ENCODE measurements at places on chromosomes 11 and 22. TPM values are rescaled to one million over a fixed set of nuclear protein-coding genes. Genes with fewer than 3 reads are reported as not detected.

The HEPHL1 gene
- not detected for total RNA-seq

GRCh38 chr22:35324067-35324466 is 24.4 kb downstream of the TOM1 start:
- no peak for DNase-seq
- H3K27ac ChIP-seq = no peak overlapping the region
- no peaks in the 10 kb centered on the region for H3K27me3 ChIP-seq
- peaks cover 32% of the 10 kb centered on the region for H3K36me3 ChIP-seq
- H3K4me3 ChIP-seq = no peak overlapping the region
- H3K4me1 ChIP-seq = no peaks in the 10 kb centered on the region

DNA sequence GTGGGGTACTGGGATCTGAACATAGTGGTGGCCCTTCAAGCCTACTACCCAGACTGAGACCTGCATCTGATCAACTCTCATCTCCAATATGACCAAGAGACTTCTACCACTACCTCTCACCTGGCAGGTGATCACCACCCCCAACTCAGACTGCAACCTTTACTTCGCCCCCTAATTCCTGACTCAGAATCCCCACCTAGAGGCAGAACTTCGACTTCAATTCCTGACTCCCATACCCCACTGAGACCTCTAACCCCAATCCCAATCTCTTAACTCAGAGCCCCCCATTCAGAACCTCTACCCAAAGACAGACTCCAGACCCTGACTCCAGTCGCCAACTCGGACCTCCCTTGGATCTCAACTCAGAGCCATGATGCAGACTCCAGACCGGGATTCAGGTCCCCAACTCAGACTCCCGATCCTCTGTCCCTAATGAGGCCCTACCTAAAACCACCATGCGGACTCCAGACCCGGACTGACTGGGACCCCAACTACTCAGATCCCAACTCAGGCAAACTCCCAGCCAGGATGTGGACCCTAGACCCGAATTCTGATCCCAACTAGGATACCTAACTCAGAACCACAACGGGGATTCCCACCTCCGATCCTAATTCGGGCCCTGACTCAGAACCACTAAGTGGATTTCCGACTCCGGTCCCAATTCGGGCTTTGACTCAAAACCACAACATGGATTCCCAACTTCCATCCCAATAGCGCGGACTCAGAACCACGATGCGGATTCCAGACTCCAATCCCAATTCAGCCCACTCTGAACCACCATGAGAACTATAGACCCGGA is 1.2 kb downstream of the KCNQ1OT1 start:
- DNase-seq = peak; percentile 11
- no peak overlapping the region for H3K27ac ChIP-seq
- no peaks in the 10 kb centered on the region for H3K27me3 ChIP-seq
- H3K4me1 ChIP-seq = peaks cover 19% of the 10 kb centered on the region

- no peaks in the 10 kb centered on the region for H3K36me3 ChIP-seq
- no peaks in the 10 kb centered on the region for H3K27me3 ChIP-seq
- H3K27ac ChIP-seq = no peak overlapping the region
- no peak for DNase-seq
- no peaks in the 10 kb centered on the region for H3K4me1 ChIP-seq
Measured at GRCh38 chr11:76592025-76592914, 78.3 kb downstream of the LRRC32 start.

GRCh38 chr11:120306519-120307242 is 18.4 kb upstream of the TLCD5 start:
- H3K27ac ChIP-seq = no peak overlapping the region
- no peak overlapping the region for H3K4me3 ChIP-seq
- no peaks in the 10 kb centered on the region for H3K36me3 ChIP-seq
- H3K4me1 ChIP-seq = no peaks in the 10 kb centered on the region
- H3K27me3 ChIP-seq = no peaks in the 10 kb centered on the region

DNA sequence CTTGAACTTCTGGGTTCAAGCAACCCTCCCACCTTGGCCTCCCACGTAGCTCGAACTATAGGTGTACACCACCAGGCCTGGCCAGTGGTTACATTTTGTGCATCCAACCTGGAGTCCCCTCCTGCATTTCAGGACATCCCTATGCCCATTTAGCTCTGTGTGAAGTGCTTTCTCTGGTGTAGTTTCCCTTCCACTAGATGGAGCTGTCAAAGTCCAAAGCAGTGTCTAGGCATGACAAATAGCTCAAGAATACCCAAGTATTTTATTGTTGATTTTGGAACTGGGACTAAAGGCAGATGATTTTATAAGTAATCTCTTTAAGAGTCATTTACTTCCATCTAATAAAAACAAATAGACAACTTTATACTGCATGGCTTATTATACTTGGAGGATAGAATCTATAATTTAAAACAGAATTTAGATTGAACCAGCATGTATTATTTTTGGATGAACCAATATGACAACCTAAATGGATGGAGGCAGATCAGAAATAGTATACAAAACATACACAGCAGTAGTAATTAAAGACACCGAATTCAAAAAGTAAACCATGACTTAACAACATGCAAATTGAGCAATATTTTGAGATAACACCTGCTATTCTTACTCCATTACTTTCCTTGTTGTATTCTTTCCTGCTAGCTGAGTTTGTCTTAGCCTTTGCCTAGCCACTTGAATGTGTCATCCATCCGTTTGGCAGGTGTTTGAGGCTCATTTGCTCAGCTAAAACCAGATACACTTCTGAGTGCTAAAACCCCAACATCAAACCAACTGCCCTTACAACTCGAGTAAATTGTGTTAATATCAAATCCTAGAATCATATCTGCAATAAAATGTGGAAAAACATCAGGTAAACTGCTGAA is 37.7 kb downstream of the EIF4ENIF1 start:
- H3K36me3 ChIP-seq = no peaks in the 10 kb centered on the region
- DNase-seq = peak; percentile 25
- H3K27me3 ChIP-seq = no peaks in the 10 kb centered on the region
- H3K4me3 ChIP-seq = no peak overlapping the region
- H3K4me1 ChIP-seq = no peaks in the 10 kb centered on the region
- peak overlapping the region; percentile 14 for H3K27ac ChIP-seq

DNA sequence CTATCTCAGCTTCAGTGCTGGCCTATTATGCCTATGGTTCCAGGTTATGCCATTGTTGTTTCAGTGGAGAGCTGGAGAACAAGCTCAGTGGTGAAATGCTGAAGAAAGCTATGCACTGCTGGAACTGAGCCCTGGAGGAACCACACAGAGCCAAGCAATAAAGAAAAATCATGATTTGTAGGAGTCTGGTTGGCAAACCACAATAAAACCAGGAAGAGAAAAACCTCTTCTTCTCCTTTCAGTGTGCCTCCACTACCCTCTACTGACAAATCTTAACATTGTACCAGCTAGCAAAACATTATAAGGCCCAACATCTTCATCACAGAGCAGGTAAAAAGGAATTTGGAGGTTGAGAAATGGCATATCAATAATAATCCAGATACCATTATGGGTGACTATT is 5.3 kb downstream of the OR51F2 start:
- no peak for DNase-seq
- H3K4me3 ChIP-seq = no peak overlapping the region
- H3K27me3 ChIP-seq = no peaks in the 10 kb centered on the region
- no peaks in the 10 kb centered on the region for H3K4me1 ChIP-seq
- no peaks in the 10 kb centered on the region for H3K36me3 ChIP-seq
- no peak overlapping the region for H3K27ac ChIP-seq

- no peak for DNase-seq
- no peaks in the 10 kb centered on the region for H3K27me3 ChIP-seq
- peaks cover 26% of the 10 kb centered on the region for H3K36me3 ChIP-seq
- no peak overlapping the region for H3K4me3 ChIP-seq
Measured at GRCh38 chr11:202490-202889, 4.7 kb downstream of the BET1L start.

DNA sequence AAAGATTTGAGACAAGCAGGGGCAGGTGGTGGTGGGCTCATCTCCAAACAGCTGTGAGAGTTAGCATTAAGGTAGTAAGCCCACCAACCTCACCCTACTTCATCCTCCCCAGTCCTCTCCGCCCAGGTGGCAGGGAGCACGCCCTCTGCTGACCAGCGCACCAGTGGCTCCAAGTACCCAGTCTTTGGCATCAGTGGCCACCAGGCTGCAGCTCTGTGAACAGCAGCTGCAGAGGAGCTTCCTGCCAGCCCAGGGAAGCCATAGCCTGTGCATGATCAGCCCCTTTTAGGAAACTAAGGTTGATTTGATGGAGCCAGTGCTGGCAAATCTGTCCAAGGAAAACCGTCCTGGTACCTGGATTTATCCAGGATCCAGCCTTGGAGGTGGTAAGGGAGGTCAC is 21.7 kb downstream of the CAVIN3 start:
- no peak overlapping the region for H3K27ac ChIP-seq
- no peaks in the 10 kb centered on the region for H3K4me1 ChIP-seq
- H3K27me3 ChIP-seq = no peaks in the 10 kb centered on the region

DNA sequence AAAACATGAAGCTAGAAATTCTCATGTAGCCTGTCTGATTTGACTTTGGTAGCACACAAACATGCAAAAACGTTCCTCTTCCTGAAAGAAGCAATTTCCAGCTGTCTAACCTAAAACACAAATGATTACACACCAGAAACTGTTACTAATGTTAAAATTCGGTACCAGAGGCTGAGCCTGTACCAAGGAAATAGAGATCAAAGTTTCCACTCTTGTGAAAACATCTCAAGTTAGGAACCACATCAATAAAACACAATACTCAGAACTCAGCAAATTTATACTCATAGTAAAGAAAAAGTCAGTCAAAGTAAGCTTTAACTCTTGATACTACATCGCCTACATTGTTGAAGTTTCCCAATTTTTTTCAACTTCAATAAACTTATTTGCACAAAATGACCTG is 107.8 kb downstream of the FCHSD2 start:
- no peak overlapping the region for H3K27ac ChIP-seq
- H3K4me1 ChIP-seq = peaks cover 1% of the 10 kb centered on the region
- H3K27me3 ChIP-seq = no peaks in the 10 kb centered on the region
- no peak for DNase-seq
- no peak overlapping the region for H3K4me3 ChIP-seq

The BCO2 gene
- 20.3 TPM for total RNA-seq

GRCh38 chr11:33731723-33732531 is 4.3 kb downstream of the CD59 start:
- no peak for DNase-seq
- H3K27ac ChIP-seq = no peak overlapping the region
- peaks cover 9% of the 10 kb centered on the region for H3K4me1 ChIP-seq
- peaks cover 3% of the 10 kb centered on the region for H3K36me3 ChIP-seq
- H3K4me3 ChIP-seq = peak overlapping the region; percentile 39

The ANKRD49 gene
- 10.4 TPM for total RNA-seq

GRCh38 chr11:75024764-75025211 is 36.1 kb downstream of the NEU3 start:
- no peak for DNase-seq
- H3K27me3 ChIP-seq = no peaks in the 10 kb centered on the region
- no peaks in the 10 kb centered on the region for H3K36me3 ChIP-seq

GRCh38 chr11:132134322-132134721 is 763.9 kb downstream of the NTM start:
- no peak overlapping the region for H3K4me3 ChIP-seq
- H3K36me3 ChIP-seq = no peaks in the 10 kb centered on the region
- no peaks in the 10 kb centered on the region for H3K4me1 ChIP-seq
- no peak for DNase-seq
- H3K27me3 ChIP-seq = no peaks in the 10 kb centered on the region
- H3K27ac ChIP-seq = no peak overlapping the region

DNA sequence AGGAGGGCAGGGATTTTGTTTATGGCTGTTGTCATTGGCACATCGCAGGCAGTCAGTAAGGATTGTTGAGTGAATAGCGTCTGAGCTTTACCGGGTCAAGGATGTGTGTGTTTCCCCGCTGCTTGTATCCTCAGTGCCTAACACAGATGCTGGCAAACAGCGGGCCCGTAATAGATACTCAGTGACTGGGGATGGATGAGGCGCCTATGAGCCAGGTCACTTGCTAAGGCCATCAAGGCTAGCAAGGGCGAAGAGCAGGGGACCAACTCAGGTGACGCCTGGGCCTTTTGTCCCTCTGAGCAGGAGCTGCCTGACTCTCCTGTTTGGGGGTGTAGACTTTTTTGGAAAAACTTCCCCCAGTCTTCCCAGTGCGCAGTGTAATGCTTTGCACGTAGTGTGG is 118.1 kb downstream of the HIPK3 start:
- no peak overlapping the region for H3K27ac ChIP-seq
- H3K36me3 ChIP-seq = no peaks in the 10 kb centered on the region
- no peak for DNase-seq
- H3K4me3 ChIP-seq = no peak overlapping the region

GRCh38 chr22:26360169-26360885 is 68.7 kb upstream of the ASPHD2 start:
- DNase-seq = peak; percentile 82
- no peak overlapping the region for H3K4me3 ChIP-seq
- H3K4me1 ChIP-seq = no peaks in the 10 kb centered on the region
- H3K27me3 ChIP-seq = no peaks in the 10 kb centered on the region
- H3K27ac ChIP-seq = no peak overlapping the region

DNA sequence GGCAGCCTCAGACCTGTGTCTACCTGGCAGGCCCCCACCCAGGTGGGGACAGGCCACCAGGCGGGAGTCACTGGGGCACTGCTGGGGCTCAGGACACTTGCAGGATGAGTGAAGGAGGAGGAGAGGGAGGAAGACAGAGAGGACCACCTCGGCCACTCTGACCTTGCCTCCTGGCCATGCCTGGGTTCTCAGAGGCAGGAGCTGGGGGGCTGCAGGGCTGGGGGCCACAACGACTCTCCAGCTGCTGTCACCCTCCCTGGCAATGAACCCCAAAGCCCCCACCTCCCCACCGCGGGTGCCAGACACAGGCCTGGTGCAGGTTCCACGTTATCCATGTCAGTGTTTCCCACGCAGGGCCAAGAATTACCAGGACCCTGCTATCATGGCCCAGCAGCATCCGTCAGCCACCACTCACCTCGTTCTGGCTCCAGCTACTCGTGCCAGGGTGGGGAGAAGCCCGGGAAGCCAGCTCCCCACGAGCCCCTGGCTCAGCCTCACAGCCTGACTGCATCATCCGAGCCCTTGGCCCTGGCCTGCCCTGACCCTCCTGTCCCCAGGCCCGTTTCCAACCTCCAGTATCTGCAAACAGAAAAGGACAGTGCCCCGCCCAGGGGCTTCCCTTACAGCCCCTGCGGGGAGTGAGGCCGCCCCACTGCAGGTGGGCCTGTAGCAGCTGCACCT is 62.4 kb downstream of the BRD1 start:
- H3K4me1 ChIP-seq = peaks cover 2% of the 10 kb centered on the region
- no peak for DNase-seq
- H3K27me3 ChIP-seq = no peaks in the 10 kb centered on the region

The HIPK3 gene
- total RNA-seq = 189 TPM

DNA sequence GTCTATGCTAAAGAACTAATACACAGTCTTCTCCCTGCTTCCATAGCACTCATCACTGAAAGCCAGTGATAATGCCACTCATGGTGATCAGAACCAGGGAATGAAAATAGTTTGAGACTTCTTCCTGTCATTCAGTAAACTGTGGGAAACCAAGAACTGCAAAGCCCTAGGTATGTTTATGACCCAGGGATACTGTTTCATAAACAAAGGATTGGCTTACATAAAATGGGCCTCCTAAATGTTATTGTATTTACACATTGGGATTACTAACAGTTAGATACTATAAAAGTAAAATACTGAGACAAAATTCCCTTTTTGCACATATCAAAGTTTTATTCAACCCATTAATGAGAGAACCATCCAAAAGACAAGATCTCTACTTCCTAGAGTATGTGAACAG is 21.3 kb upstream of the CWF19L2 start:
- no peak for DNase-seq
- H3K4me3 ChIP-seq = no peak overlapping the region
- H3K27me3 ChIP-seq = no peaks in the 10 kb centered on the region
- no peak overlapping the region for H3K27ac ChIP-seq
- no peaks in the 10 kb centered on the region for H3K36me3 ChIP-seq

The ADAMTS15 gene
- total RNA-seq = 17.6 TPM

- H3K36me3 ChIP-seq = no peaks in the 10 kb centered on the region
- peaks cover 6% of the 10 kb centered on the region for H3K4me1 ChIP-seq
- H3K4me3 ChIP-seq = no peak overlapping the region
Measured at GRCh38 chr22:40487663-40488249, 117.4 kb downstream of the SGSM3 start.

The APOA5 gene
- not detected for total RNA-seq
